ENCODE measurements at places on chromosomes 5 and 9. TPM values are rescaled to one million over a fixed set of nuclear protein-coding genes. Genes with fewer than 3 reads are reported as not detected.

GRCh38 chr9:126397056-126397455 is 70.4 kb downstream of the MVB12B start:
- DNase-seq = no peak

DNA sequence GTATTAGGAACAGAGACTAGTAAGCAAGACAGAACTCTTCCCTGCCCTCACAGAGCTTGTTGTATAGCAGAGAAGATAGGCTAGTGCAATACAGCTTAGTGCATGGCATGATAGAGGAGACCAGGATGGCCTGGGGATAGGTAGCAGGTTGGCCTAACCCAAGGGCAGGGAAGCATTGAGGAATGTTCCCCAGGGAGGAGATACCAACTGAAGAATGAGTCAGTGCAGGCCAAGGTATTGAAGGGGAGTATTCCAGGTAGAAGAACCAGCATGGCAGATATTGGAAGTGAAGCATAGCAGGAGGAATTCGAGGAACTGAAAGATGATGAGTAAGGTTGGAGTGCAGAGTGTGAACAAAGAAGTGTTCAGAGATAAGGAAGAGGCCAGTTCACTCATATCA is 138.6 kb upstream of the DHFR start:
- no peak for DNase-seq

GRCh38 chr5:180020176-180020575 is 51.4 kb downstream of the RNF130 start:
- DNase-seq = no peak

GRCh38 chr5:78726571-78726970 is 78.0 kb upstream of the LHFPL2 start:
- DNase-seq = no peak

DNA sequence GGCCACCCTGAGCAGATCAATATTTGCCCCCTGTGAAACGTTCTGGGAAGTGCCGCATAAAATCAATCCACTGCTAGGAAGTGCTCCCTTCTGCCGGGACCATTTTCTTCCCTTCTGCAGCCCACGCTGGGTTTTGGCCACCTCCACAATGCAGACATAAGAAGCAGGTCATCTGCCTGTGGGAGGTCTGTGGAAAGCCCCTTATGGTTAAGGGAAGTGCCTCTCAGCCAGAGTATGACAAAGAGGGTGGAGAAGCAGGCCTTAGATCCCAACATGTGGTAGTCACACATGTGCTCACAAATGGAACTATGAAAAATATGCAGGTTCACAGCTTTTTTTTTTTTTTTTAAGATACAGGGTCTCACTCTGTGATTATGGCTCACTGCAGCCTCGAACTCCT is 82.8 kb downstream of the SLC1A3 start:
- DNase-seq = no peak

DNA sequence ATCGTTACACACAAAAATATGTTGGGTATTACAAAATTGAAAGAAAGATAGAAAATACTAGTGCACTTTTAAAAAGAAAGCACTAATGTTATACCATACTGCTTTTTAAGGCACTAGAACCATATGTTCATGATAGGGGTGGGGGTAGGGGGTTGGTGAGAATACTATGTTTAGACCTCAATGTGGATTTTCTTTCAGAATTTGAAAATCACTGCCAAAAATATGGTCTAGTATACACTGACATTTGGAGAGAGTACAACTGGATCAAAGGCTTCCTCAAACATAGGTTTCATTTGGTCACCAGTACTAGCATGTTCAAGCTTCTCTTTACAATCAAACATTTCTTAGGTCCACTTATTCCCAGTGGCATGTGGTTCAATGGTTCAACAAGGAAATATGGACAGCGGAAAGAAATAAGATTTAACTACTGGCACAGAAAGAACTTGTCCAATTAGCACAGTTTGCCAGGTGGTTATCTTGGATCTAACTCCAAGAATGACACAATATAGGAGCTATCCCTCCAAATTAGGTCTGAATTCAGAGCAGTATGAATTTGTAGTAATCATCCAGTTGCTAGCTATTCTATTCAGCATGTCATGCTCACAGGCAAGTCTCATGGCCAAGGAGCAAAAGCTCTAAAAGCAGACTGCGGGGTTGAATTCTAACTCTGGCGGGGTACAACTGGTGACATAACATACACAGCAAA is 139.3 kb downstream of the SLC24A2 start:
- no peak for DNase-seq

GRCh38 chr5:65535529-65535987 is 27.4 kb downstream of the CENPK start:
- DNase-seq = no peak

DNA sequence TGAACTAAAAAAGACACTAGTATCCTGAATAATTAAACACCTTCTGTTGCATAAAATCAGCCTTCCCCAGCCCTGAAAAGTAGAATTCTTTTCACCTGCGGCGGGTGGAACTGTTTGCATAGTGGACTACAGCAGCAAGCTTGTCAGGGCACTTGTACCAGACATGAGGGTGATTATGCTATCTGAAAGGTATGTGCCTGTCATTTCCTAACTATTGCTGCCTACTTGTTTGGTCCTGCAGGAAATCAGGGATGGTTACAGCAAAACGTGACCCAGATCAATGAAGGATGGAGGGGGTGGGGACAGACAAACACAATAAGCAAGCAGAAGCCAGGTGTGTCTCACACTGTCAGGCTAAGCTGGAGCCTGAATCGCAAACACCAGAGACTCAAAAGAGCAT is 385.6 kb downstream of the MLLT3 start:
- no peak for DNase-seq

DNA sequence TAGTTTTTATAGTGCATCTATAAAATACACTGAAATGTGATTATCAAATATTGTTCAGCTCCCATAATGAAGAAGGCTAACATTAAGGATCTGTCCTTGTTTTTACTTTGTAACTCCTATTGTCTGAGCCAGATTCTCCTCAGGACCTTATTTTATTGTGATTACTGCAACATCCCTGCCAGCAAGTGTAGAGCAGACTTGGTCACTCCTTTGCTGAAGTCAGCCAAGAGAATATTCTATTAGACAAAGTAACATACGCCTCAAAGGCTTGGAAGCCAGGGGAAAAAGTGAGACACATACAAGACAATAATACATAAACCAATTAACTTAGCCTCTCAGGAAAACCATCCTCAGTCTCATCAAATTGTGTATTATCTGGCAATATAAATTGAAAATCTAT is 269.6 kb downstream of the ARL15 start:
- no peak for DNase-seq

GRCh38 chr9:89817151-89817950 is 212.5 kb downstream of the GADD45G start:
- no peak for DNase-seq

DNA sequence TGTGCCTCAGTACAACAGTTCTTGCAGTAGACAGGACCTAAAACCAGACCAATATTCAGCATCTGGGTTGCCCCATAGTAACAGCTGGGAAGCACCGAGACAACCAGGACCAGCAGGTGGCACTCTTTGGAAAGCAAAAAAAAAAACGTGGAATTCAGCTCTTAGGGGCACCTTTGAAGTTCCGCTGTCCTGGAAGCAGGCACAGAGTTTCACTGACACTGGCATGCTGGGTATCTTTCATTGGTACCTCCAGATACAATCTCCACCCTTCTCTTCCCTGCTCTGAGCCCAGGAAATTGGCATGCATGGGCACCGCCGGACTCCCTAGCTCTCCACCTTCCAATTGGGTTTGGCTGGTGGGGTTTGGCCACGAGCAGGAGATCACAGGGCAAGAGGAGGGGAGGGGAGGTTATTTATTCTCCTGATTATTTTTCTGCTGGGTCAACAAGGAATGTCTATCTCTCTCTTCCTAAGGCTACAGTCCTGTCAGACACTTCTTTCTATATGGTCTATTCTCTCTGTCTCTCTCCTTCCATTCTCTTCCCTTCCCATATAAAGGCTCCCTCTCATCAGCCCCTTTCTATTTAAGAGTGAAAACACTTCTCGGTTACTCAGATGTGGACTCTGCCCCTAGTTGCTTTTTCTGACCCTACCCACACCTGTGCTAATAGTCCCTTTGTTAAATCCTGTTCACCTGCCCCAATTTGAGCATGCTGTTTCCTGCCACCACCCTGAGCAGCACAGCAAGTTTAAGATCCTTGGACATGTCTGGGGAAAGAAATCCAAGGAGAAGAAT is 1.9 kb upstream of the IDNK start:
- no peak for DNase-seq

DNA sequence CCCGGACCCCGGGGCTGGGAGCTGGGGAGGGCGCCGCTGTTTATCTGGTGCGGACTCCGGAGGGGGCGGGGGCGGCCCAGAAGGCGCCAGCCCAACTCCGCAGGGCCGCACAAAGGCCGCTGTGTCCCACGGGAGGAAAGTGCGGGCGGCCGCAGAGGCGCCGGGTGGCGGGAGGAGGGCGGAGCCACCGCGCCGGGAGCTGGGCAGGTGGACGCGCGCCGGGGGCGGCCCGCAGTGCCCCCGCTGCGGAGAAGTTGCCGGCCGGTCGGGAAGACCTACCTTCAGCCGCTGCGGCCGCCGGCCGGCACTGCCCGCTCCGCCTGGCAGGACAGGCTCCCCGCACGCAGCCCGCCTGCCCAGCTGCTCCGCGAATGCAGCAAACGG is 43.6 kb downstream of the NACC2 start:
- DNase-seq = peak; percentile 83

DNA sequence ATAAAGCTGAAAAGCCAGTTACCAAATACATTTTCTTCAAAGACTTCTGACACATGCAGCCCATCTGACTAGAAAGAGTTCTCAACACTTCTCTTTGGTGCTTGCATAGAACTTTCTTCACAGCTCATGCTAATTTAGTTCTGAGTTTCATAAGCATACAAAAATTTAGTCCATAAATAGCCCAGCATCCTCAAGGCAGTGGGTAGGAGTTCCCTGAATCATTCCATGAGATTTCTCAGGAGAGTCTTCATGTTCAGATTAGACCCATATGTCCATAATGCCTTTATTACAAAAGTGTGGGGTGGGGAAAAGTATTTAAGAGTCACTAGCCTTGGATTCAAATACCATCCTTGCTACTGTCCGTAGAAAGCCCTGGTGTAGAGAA is 290.2 kb upstream of the RGMB start:
- no peak for DNase-seq

DNA sequence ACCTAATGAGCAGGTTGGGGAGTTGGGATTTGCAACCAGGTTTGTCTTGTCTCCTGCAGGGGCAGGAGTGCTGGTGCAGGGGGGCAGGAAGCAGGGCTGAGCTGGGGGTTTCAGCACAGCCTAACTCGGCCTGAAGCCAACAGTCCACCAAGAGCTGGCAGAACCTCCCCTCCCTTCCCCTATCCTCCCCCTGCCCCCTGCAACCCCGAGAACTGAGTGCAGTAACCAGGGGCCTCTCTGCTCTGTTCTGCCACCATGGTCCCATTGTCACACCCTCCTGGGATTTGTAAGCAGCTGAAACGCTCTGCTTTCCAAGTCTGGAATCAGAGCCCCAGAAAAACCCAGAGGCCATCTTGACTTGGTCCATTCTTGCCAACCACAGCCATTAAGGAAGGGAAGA is 72.9 kb downstream of the ARHGEF37 start:
- no peak for DNase-seq

GRCh38 chr5:75050415-75050814 is 1.9 kb downstream of the GCNT4 start:
- no peak for DNase-seq

GRCh38 chr5:58842852-58843251 is 260.0 kb downstream of the RAB3C start:
- no peak for DNase-seq

GRCh38 chr5:945691-946551 is 53.2 kb downstream of the TRIP13 start:
- peak; percentile 76 for DNase-seq

DNA sequence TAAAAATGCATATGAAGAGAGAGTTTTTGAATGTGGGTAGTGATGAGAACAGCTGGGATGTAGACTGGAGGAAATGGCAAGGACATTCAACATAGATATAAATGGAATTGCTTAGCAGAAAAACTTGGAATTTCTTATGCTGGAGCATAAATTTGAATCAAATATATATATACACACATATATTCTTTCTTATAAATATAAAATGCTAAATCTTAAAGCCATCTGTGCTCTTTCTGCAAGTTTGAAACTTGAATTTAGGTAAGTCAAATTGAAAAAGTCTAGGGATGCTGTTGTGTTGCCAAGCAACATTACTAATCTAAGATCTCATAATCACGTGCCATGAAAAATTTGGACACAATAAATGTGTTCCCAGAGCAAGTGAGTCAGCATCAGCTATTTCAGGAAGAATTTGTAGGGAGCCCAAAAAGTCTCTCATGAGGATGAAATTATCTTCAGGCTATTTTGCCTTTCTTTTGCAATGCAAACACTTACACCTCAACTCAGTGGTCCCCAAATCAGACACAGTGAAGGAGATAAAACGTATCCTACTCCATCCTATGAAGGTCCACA is 58.4 kb upstream of the ALDH1A1 start:
- no peak for DNase-seq

DNA sequence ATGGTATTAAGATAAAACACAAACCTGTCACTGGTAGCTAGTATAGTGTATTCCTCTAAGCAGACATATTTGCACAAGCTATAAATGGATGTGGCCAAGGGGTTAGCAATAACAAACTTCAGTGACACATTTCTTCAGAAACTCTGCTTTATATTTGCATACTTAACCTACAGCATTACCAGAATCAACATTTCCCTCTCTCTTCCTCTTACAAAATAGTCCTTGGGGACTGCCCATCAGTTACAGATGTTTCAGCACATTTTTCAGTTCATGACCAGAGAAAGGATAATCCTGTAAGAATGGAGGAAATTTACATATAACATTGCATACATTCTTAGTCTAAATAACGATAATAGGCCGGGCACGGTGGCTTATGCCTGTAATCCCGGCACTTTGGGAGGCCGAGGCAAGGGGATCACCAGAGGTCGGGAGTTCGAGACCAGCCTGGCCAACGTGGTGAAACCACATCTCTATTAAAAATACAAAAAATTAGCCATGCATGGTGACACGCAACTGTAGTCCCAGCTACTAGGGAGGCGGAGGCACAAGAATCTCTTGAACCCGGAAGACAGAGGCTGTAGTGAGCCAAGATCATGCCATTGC is 25.3 kb upstream of the SLC1A1 start:
- peak; percentile 66 for DNase-seq

DNA sequence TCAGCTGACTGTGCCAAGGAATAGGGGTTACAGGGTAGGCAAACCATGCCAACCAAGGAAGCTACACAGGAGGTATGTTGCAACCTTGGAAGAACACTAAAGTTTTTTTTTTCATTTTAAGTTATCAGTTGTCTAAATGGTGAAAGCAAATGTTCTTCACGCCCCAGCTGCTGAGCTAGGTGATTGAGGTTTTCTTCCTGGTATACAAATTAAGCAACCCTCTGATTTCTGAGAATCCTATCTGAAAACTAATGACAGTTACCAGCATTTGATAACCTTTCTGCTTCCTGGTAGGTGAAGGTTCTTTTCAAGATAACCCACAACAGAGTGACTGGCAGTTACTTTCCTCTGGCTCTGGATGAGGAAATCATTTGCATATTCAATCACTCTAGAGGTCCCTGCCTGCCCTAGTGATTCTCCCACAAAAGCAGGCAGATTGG is 194.9 kb downstream of the ATP10B start:
- no peak for DNase-seq

Gene UHRF2
- total RNA-seq = 36.2 TPM

Gene KLHL3
- 11.4 TPM for total RNA-seq

Gene IL5
- not detected for total RNA-seq

Gene ECM2
- total RNA-seq = 27.6 TPM

Gene DIPK1B
- total RNA-seq = 8.3 TPM

Gene OR1Q1
- not detected for total RNA-seq

Gene CHSY3
- 4.9 TPM for total RNA-seq

Gene LIX1
- not detected for total RNA-seq

Gene PHYHD1
- 24.8 TPM for total RNA-seq

Gene LPCAT1
- total RNA-seq = 30.8 TPM

Gene TAF11L10
- total RNA-seq = not detected

Gene KLF9
- total RNA-seq = 104 TPM
